ENCODE measurements at places on chromosomes 1 and 21. TPM values are rescaled to one million over a fixed set of nuclear protein-coding genes. Genes with fewer than 3 reads are reported as not detected.

Gene DMBX1
- total RNA-seq = not detected

Gene OR10J1
- not detected for total RNA-seq

- no peak for DNase-seq
Observed at GRCh38 chr1:236480758-236481436, 42.9 kb upstream of the LGALS8 start.

- peak; percentile 43 for DNase-seq
Observed at GRCh38 chr21:37207441-37208009, 59.6 kb downstream of the VPS26C start.

Gene EXO1
- total RNA-seq = 6.4 TPM

DNA sequence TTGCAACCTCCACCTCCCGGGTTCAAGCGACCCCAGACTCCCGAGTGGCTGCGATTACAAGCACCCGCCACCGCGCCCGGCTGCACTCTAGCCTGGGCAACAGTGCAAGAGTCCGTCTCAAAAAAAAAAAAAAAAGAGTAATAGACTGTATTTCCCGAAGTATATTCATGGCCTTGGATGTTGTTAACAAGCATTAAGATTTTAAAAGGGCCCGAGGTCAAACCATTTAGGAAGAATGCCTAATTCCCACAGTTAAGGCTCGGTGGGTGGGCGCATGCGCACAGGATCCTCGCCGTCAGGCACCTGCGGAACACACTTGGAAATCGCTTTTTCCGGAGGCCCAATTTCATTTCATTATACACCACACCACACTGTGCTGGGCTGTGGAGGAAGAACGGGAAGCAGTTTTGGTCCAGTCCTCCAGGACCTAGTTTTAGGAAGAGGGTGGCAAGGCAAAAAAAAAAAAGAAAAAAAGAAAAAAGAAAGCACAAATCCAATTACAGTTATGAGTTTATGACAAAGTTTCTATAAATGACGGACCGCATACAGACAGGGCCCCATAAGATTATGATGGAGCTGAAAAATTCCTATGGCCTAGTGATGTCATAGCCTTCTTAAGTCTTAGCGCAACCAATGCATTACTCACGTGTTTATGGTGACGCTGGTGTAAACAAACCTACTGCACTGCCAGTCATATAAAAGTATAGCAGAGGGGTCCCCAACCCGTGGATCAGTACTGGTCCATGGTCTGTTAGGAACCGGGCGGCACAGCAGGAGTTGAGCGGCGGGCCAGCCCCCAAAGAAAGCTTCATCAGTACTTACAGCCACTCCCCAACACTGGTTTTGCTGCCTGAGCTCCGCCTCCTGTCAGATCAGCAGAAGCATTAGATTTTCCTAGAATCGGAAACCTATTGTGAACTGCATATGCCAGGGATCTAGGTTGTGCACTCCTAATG, 38.2 kb downstream of the H3-3A start:
- no peak for DNase-seq

DNA sequence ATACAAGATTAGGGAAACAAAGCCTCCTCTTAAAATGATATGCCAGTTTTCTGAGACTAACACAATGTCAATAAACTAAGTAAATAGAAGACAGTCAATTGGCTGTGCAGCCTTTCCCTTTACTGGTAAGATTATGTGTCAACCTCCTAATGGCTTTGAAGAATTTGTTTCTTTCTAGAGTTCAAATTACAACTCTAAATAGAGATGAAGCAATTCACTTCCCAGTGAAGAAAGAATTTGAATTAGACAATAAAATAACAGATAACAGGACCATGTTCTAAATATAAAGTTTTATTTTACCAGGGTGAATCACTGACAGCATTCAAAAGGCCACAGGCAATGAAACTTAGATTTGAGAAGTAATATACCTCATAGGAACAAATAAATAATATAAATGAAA, 680.3 kb downstream of the PLA2G4A start:
- DNase-seq = no peak

DNA sequence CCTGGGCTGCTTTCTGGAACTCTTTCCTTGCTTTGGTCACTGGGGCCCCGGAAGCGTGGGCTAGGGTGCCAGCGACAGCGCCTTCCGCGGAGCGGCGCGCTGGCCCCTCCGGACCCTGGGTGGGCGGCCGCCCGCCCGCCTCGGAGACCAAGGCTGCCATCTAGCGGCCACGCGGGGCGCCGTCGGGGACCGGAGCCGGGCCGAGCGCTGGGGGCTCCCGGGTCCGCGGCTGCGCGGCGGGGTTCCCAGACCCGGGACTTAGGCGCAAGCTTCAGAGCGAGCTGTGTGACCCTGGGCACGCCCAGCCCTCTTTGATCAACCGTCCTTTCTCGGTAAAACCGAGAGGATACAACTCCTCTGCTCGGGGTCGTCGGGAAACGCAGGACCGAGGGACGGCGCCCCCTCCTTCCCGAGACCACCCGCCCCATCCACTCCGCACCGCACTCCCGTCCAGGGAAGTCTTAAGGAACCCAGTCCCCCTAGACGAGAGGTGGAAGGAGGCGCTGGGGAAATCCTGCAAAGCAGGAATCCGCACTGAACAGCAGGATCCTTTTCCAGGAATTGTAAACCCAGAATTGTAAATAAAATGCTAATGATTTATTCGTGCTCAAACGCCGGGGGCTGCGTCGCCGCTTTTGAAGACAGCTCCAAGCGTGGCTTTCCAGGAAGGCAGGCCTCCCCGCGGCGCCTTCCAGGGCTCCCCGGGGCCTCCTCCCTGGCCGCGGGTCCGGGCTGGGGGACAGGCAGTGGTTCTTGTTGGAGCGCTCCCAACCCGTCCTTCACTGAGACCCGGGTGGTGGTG, 41.2 kb downstream of the RRAGC start:
- DNase-seq = peak; percentile 40

GRCh38 chr1:247467129-247467528, 9.2 kb upstream of the OR2B11 start:
- no peak for DNase-seq

Gene KRTAP13-4
- not detected for total RNA-seq

DNA sequence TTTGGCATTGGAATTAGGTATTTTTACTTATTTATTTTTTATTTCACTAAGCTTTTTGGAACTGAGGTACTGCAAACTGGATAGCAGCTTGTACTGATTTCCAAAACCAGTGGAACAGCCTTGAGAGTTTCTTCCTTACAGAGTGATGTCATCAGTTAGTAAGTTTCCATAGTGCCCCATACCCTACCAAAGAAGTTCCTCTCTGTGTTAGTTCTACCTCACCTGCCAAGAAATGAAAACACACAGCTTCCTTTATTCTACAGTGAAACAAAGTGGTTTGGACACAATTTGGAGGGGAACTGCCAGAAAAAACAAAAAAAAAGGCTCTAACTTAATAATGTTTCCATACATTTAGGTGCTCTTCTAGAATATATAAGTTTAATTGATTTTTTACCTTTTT, 430.9 kb upstream of the ADGRL2 start:
- peak; percentile 86 for DNase-seq

- no peak for DNase-seq
Observed at GRCh38 chr1:3240524-3241235, 171.7 kb downstream of the PRDM16 start.

DNA sequence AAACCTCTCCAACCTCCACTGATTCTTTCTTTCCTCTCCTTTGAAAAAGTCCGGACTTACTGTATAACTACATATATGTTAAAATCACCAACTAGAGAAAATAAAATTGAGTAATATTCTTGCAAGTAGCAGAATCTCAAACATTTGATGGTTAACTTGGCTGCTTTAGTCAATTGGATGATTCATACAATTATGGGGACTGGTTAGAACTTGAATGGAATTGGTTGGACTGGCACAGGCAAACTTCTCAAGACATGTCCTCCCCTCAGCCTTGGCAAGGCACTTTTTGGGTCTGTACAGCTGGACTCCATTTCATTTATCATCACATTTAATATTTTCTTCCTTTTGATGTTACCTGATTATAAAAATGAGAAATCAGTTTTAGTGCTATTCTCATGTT, 6.5 kb downstream of the WLS start:
- no peak for DNase-seq

Gene SERINC2
- 4.0 TPM for total RNA-seq

DNA sequence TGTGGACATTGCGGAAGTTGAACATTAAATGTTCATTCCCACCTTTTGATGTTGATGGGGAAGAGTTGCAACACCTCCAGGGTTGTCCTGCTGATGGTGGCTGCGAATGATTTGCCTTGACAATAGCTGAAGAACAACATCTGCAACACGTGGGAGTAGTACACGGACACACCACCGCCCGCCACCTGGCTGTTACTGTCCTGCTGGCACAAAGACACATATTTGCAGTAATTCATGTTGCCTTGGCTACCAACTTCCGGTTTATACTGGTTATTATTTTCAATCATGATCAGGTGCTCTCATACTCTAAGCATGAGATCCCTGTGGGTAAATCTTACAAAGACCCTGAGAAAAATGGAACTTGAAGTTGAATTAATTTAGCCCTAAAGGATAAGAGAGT, 55.2 kb downstream of the UBR4 start:
- no peak for DNase-seq
